ENCODE measurements at places on chromosomes 6 and 20.

- DNase-seq = peak; percentile 11
Observed at GRCh38 chr20:12012241-12013222, 94.8 kb downstream of the BTBD3 start.

DNA sequence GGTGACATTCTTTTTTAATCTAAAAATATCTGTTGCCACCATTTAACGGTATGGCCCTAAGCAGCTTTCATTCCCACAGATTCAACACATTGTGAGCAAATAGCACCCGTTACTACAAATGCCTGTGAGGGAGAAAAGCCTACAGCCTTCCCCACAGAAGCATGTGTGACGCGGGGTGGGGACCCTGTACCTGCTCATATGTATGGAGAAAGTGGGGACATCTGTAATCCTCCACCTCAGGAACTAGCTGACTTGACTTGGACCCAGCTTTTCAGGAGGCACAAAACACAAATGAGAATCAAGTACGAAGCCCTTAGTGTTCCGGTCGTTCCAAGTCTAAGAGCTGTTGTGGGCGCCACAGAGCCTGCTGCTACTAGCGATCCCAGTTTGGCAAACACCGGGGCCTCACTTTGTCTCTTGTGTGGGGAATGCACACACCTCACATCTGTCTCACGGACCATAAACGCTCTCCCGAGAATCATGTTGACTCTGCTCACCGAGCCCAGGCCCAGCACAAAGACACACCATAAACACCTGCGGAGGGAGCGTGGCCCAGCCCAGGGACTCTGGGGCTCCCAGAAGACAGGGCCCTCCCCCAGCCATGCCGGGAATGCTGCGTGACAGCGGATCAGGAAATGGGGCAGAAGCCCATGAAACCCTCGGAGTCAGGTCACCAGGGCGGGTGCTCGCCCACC lies 21.6 kb downstream of the DLL1 start:
- DNase-seq = no peak

GRCh38 chr6:108403236-108403635 lies 108.4 kb downstream of the AFG1L start:
- no peak for DNase-seq

- DNase-seq = no peak
Observed at GRCh38 chr6:36576578-36576977, 17.6 kb upstream of the SRSF3 start.

GRCh38 chr6:105608711-105609374 lies 206.0 kb upstream of the PREP start:
- peak; percentile 93 for DNase-seq

GRCh38 chr20:33518071-33518470 lies 28.2 kb downstream of the CBFA2T2 start:
- no peak for DNase-seq

- peak; percentile 53 for DNase-seq
Observed at GRCh38 chr6:13454286-13455221, 32.8 kb downstream of the GFOD1 start.

- no peak for DNase-seq
Observed at GRCh38 chr20:45370571-45371160, 7.5 kb downstream of the TP53TG5 start.

GRCh38 chr20:50558483-50558925 lies 48.3 kb downstream of the PTPN1 start:
- DNase-seq = no peak

DNA sequence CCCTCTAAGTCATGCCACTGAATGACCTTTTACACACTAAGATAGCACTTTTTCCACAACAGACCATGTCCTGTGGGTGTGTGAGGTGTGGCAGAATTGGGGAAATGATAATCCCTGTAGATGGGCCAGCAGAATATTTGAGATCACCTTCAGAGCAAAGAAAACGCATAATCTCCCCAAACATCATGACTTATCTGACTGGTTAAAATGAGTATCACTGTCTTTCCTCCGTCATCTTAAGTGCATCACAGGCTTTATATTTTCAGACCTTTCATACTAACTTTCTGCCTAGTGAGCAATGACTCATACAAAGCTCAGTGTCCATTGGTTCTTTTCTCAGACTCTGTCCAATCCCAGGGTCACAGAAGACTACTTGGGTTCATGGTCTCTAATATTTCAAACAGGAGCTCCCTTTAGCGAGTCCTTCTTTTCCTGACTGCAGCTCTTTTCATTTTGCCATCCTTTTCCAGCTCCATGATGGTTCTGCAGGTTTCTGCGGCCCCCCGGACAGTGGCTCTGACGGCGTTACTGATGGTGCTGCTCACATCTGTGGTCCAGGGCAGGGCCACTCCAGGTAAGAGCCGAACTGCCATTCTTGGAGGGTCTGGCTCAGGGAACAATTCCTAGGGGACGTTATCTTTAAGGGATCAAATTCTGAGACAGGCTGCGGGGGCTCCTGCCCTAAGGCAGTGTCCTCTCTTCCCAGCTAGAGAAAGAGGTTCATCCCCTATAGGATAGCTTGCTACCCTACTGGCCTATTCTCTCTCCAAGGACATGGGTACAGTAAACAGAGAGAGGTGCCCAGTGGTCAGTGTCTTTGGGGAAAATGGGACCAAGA lies at the start of gene HLA-DPB1:
HLA-DPB1 (plus strand) TSS at position 423 of the 838 bp plus-strand sequence; CDS start at position 475, 52 bp downstream.
- DNase-seq = no peak

- no peak for DNase-seq
Observed at GRCh38 chr6:90429713-90430112, 133.1 kb upstream of the BACH2 start.

GRCh38 chr6:33837971-33838665 lies 34.3 kb upstream of the MLN start:
- peak; percentile 16 for DNase-seq

GRCh38 chr6:116446399-116446798 lies 14.8 kb upstream of the CALHM6 start:
- no peak for DNase-seq

DNA sequence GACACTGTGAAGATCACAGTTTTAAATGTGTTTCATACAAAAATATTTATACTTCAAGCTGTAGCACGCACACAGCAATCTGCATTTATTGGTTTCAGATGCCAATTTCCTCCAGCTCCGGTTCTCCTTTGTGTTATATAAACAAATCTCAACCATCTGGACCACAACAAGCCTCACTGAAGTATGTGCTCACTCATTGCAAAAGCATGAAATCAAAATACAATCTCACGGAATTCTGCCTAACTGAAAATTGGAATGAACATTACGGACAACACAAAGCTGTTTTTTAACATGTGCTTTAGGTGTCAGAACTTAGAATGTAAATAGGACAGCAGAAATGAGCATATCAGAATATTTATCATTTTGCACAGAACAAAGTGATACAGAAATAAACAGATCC lies 38.0 kb downstream of the RCAN2 start:
- DNase-seq = peak; percentile 18

- DNase-seq = no peak
Observed at GRCh38 chr6:46381579-46381978, 109.7 kb downstream of the RCAN2 start.

DNA sequence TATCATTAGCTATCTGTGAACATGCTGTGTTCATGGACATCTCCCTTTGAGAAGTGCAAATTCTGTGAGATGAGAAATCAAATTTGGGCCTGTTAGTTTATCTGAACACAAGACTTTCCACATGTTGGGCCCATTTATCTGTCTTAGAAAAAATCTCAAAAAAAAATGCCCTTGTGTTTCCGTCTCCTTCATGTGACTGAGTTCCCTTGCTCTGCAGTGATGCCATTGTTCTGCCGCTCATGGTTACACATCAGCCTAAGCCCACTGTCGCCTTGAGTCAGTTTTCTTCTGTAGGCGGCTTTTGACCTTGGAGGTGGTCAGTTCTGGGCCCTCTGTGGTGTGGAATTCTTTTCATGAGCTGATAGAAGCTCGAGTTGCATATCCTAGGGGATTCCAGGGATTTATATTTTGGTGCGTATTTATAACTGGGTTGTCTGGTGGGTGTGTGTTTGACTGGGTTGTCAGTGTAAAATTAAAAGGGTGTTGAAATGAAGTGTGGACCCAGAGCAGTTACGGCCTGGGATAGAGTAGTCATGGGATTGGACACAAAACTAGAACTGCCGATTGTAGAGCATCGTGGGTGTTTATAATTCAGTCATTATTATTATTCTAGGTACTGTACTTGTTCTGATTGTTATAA lies 156.7 kb downstream of the JARID2 start:
- no peak for DNase-seq

DNA sequence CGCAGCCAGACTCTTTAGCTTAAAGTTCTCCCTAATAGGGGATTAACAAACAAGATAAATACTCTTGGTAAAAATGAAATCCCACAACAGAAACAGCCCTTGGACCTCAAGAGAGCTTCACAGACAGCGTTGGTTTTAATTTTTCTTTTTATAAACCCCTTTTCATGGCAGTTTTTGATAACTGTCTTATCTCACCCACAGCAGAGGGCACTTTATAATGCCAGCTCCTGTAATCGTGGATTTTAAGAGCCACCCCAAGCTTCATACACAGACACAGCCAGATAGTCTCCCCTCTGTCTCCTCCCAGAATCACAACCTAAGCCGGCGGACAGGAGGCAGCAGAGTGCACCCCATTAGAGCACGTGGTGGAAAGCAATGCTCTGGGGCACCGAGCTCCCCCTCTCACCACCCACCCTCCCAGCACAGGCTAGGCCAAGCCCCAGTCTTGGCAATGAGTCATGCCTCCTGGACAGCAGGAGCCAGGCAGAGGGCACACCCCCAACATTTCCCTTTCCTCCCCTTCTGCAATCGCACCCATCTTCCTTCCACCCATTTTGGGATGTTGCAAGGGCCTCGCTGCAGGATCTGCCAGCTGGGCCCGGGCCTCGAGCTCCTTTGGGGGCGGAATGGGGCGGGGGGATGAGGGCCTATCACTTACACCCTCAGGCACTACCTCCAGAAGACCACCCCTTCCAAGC lies 2.4 kb downstream of the JAG1 start:
- DNase-seq = peak; percentile 90

GRCh38 chr6:133957780-133958242 lies 4.8 kb downstream of the TBPL1 start:
- DNase-seq = no peak

- DNase-seq = peak; percentile 39
Observed at GRCh38 chr6:75326557-75327258, 42.1 kb upstream of the TMEM30A start.

DNA sequence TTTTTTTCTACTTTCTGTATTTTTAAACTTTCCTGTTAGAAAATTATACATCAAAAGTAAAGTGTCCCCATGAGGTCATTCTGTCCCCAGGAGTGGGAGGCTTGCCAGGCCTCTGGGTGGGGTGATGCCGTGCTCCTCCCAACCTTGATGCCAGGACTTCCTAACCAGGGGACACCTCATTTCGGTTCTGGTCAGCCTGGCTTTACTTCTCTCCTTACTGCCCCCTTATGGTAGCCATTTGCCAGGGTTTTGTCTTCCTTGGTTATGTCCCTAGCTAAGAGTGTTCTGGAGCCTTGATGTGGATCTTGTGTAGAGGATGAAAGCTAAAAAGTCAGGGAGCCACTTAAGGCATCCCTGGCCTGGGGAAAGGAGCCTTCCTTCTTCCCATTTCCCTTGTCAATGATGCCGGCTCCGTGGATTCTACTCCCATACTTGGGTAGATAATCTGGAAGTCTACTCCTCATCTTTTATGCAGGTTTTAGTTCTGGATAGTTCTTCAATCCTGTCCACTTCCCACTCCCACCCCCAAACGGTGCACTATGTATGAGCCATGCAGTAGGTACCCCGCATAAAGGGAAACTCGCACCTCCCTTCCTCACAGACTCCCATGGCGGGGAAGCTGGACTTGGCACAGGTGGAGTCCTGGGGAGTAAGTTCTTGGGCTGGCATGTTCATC lies 164.1 kb upstream of the SALL4 start:
- DNase-seq = no peak

DNA sequence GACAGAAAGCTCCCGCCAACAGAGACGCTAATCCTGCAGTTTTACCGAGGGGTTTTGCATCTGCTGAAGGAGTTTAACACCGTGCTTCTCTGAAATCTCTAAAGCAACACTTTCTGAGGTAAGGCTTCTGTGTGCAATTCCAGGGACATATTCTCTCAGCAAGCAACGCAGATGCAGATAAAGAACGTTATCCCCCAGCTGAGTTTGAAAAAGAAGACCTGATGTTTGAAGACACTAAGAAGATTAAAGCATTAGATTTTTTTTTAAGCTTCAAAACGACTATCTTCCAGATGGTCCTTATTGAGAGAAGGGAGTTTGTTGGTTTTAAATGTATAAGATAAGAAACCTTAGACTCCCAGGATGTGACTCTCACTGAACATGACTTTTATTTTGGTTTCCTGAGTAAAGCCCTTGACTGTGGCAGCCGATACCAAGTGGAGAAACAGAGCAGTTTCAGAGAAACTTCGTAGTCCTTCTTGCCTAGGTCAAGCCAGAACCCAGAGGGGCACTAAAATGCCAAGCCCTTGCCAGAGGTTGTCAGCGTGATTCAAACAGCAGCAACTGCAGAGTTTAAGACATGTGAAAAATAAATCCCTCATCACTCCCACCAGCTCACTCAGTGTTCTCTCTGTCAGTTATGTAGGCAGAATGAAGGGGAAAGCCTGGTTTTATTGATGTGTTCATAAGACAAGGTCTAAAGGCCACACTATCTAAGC lies 353.3 kb upstream of the CNR1 start:
- DNase-seq = no peak

DNA sequence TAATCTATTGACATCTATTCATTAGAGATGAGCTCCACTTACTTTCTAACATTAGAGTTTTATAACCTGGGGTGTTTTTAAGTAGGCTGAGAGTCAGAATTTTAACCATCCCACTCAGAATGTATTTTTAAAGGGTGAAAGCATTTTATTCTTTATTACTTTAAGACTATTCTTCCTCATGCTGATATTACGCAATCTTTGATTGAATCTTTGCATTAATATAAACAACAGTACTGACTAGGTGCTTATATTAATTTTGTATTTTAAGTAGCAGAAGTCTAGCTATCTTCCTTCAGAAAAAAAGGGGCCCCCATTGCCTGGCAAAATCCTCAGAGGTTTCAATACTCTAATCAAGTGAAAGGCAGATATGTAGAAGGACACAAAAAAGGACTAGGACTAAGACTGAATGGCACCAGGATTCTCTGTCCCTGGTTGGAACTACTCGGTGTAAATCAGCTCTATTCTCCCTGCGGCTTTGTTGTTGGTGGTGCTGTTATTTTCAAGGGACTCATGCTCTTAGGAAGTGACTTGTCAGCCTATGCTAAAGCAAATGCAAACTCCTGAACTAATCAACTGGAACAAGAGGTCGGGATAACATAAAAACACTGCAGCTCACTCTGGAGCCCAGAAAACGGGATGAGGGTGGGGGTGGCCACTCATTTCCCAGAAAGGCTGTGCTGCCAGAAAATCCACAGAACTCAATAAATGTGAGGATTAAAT lies 1324.4 kb downstream of the GRIK2 start:
- DNase-seq = no peak

GRCh38 chr6:100573166-100573565 lies 108.4 kb upstream of the SIM1 start:
- no peak for DNase-seq

DNA sequence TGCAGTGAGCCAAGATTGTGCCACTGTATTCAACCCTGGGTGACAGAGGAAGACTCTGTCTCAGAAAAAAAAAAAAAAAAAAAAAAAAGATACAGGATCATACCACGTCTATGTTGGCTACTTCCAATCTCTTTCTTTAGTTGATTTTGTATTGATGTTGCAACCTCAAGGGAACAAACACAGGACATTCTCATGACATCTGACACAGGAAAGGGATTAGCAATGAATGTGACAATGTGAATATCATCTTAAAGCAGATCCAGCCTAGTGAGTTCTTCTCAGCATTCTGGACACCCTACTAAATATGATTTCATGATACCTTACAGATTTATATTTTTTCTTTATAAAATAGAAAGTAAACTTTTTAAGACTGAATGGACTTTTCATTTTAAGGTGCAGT lies 580.3 kb downstream of the PRKN start:
- no peak for DNase-seq

Data from AG04450 (cell line).